ENCODE measurements at places on chromosomes 7 and 10.
A peak's percentile ranks its signal among the peaks of the same experiment; 100 is the strongest.

DNA sequence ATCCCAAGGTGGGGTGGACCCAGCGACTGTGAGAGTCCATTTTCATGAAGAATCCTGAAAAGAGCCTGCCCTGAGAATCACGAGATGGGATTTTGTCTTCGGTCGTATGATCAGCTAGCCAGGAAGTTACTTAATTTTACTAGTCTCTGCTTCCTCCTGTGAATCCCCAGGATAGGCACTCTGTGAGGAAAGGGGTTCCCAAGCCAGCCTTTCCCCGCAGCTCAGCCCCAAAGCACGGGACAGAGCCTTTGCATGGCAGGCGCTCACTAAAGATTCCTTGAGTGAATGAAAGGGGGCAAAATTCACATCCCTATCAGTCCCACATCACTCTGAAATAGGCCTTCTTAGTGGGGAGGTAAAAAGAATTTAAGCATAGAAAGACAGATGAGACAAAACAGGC is 219.6 kb downstream of the ADARB2 start:
- H3K36me3 ChIP-seq, result no peaks in the 10 kb centered on the region
- H3K27ac ChIP-seq, result no peak overlapping the region
- no peaks in the 10 kb centered on the region for H3K27me3 ChIP-seq
- no peak for DNase-seq

- H3K4me1 ChIP-seq, result peaks cover 11% of the 10 kb centered on the region
- peak overlapping the region; percentile 86 for H3K27ac ChIP-seq
- H3K4me3 ChIP-seq, result peak overlapping the region; percentile 17
Observed at GRCh38 chr10:42488416-42488815, 150.0 kb downstream of the ZNF33B start.

DNA sequence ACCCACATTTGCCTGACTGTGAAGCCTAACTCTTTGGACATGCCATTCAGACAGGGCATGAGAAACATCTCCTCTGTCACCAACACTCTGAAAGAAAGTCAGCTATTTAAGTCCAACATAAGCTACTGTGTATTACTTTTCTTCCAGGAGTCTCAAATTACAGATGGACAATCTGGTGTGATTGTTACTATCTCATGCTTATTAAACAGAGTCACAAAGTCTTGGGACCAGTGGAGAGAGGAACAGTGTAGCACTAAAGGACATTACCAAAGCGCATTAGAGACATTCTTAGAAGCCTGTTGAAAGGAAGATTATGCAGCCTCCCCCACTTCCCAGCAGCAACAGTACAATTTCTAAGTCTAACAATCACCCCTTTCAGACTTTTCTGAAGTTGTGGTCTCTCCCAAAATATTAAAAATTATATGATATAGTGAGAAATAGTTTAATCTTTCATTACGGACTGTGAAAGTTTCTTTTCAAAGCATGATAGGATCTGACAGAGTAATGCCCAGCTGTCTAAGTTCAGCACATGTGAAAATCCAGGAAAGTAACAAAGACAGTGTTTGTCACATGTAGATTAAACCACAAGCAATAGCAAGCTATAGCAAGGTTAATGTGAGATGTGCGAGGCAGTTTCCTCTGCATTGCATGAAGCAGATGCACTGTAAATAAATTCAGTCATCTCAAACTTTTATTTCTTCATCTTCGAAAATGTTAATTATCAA is 280.9 kb upstream of the FZD8 start:
- H3K4me3 ChIP-seq, result no peak overlapping the region
- no peak for DNase-seq
- H3K27ac ChIP-seq, result no peak overlapping the region
- H3K4me1 ChIP-seq, result no peaks in the 10 kb centered on the region
- no peaks in the 10 kb centered on the region for H3K27me3 ChIP-seq
- no peaks in the 10 kb centered on the region for H3K36me3 ChIP-seq

DNA sequence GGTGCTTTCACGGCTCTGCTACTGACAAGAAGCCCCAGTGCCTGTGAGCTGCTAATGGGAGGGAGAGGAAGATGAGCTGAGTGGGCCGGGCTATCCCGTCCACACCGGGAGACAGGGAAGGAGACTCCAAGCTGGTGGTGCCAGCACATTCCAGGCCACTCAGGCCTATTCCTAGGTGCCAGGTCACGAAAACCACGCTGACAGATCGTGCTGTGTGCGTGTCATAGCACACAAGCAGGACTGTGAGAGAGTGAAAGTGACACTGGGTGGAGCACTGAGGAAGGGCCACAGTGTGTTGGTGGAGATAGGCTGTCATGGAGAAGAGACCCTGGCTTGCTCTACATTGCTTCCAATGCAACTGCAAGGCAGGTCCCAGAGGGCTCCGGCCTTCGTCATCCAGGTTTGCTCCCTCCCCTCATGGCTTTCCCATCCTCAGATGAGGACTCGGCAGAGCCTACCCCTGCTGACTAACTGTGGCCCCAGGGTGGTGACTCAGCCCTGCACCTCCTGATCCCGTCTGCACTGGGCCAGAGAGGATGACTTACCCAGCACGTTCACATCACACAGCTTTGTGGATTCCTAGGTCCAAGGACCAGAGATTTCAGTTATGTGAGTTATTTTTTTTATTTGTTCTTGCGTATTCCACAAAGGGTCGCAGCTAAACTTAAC is 167.3 kb downstream of the EGFR start:
- no peak overlapping the region for H3K4me3 ChIP-seq
- no peak for DNase-seq
- H3K4me1 ChIP-seq, result peaks cover 14% of the 10 kb centered on the region
- H3K27ac ChIP-seq, result peak overlapping the region; percentile 62

GRCh38 chr7:75721426-75721825 is 17.3 kb downstream of the HIP1 start:
- no peaks in the 10 kb centered on the region for H3K36me3 ChIP-seq
- no peaks in the 10 kb centered on the region for H3K27me3 ChIP-seq
- no peak for DNase-seq
- H3K4me1 ChIP-seq, result no peaks in the 10 kb centered on the region
- H3K4me3 ChIP-seq, result no peak overlapping the region
- no peak overlapping the region for H3K27ac ChIP-seq
